Eye (tissue), 1 donor: ENCODE measurements at places on chromosomes 13 and 19.

DNA sequence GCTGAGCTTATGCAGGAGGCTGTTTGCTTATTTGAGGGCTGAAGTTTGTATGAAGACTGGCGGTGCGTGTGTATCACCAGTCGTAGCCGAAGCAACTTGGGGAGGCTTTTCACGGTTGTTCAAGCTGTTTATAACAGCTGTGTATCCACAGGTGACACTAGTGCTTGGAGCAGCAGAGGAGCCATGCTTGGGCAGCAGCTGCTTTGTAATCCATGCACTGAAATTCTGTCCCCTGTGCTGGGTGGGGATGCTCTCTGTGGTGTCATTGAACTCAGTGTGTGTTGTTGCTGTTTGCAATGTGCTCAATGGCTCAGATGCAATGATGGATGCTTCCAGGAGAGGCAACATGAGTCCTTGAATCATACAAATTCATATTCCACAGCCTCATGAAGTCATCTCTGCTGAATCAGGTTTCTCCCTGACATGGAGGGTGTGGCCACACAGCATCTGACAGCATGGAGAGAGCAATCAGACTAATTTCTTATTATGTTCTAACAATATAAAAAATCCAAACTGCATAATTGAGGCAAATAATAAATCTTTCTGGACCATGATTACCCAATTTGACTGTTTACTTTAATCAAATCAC, 18.8 kb upstream of the GTF3A start:
- no peak for DNase-seq

DNA sequence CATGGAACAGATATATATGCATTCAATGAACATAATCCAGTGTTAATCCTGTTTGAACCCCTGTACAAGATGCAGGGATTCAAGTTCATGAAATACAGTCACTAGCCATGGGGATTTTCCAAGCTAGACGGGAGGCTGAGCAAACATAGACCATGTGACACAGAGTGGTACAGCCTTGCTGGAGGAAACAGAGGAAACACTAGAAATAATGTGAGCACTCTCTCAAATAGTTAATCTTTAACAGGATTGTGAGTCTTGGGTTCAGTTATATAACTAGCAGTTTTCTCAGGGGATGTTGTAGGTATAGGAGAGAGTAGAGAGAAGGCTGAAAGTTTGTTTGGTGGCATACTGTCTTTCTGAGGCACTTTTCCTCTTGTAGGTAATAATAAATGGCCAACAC, 13.9 kb upstream of the LGALS16 start:
- DNase-seq, result no peak

DNA sequence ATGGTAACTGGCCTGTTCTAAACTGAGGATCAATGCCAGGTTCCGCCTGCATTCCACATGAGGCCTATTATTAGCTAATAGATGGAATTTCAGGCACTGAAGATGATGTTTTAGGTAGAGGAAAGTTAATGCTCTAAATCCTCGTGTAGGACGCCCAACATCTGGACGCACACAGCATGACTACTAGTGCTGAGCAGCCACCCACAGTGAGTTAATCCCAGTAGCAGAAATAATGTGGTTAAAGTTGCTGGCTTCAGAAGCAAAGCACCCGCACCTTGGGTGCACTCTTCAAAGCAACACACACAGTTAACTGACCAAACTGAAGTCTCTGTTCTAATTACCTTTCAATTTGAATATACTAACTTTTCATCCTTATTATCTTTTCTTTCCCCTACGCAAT, 150.6 kb downstream of the DIAPH3 start:
- no peak for DNase-seq

DNA sequence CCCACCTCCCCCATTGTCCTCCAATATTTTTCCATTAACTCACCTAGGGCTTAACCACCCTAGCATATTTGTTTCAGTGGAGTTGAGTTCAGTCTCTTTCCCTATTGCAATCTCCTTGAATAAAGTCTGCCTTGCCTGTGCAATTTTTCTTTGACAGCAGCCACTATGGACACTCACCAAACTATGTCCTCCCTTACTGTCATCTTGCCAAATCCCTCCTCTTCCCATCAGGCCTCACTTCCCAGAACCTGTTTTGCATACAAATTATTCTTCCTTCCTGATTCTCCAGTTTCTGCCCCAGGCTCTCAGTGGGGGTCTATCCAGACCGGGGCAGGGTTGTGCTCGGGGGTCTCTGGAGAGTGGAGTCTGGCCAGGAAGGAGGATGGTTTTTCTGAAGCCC, 2.2 kb upstream of the LYPD5 start:
- DNase-seq, result no peak

GRCh38 chr19:29681422-29682235, 16.4 kb downstream of the PLEKHF1 start:
- DNase-seq, result no peak

DNA sequence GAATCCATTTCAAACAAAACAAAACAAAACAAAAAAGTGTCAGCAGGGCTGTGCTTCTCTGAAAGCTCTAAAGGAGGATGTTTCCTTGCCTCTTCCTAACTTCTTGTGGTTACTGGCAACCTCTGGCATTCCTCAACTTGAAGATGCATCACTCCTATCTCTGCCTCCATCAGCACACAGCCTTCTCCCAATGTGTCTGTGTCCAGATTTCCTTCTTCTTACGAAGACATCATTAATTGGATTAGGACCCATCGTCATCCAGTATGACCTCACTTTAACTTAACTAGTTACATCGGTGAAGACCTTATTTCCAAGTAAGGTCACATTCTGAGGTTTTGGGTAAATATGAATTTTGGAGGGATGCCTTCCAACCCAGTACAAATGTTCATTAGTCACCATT, 33.8 kb upstream of the GTF2F2 start:
- DNase-seq, result no peak
